ENCODE measurements at places on chromosomes 5 and 9.

GRCh38 chr5:1056611-1057484 is 48.2 kb downstream of the NKD2 start:
- no peak for DNase-seq

GRCh38 chr5:19175776-19176570 is 812.0 kb downstream of the CDH18 start:
- no peak for DNase-seq

- DNase-seq = no peak
Measured at GRCh38 chr9:132008184-132008803, 71.4 kb downstream of the MED27 start.

DNA sequence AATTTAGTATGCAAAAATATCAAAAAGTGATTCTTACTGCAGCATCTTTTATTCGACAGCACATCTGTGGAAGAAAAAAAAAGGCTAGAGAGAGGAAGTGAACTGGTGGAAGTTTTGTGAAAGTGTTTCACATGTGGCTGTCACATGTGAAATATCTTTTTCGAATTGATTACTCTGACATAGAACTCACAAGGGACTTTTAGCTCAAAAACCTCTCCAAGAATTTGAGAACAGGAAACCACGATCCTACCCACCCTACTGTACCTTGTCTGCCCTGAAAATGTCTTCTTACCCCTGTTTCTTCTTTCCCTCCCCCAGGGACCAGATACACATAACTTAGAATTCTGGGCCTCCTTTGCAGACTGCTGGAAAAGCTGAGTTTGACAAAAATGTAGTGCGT is 106.5 kb upstream of the PRRC1 start:
- DNase-seq = no peak

GRCh38 chr5:102762562-102763227 is 7.6 kb downstream of the PAM start:
- DNase-seq = no peak

DNA sequence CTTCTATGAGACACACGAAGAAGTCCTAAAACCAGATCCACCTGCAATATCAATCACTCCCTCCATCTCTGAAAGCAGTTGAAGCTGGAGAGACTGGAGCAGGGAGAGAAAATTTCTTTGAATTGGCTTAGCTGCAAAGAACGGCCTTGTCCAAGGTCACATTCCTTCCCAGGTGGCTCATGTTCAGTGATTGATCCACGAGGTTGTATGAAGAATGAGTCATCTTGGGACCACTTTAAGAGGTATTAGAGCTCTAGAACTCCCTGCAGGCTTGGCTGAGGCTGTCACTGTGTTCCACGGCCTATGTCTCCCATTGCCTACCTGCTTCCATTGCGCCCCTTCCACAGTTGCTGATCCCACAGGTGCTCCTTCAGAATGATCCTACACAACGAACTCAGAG is 68.2 kb downstream of the HMHB1 start:
- no peak for DNase-seq

DNA sequence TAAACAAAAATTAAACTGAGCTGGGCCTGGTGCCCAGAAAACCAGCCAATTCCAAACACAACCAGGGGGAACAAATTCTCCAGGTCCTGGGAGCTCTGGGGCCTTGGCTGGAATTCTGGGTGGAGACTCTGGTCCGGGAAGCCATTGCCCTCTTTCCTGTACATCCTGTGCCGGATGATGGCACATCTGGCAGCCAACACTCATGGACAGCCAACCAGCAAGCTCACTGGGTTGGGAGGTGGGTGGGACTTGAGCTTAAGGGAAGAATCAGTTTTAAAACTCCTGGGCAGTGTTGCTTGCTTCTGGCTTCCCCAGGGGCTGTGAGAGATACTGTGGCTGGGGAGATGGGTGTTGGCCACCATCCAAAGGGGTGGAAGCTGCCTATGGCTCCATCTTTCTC is 56.1 kb downstream of the PCDH1 start:
- no peak for DNase-seq

DNA sequence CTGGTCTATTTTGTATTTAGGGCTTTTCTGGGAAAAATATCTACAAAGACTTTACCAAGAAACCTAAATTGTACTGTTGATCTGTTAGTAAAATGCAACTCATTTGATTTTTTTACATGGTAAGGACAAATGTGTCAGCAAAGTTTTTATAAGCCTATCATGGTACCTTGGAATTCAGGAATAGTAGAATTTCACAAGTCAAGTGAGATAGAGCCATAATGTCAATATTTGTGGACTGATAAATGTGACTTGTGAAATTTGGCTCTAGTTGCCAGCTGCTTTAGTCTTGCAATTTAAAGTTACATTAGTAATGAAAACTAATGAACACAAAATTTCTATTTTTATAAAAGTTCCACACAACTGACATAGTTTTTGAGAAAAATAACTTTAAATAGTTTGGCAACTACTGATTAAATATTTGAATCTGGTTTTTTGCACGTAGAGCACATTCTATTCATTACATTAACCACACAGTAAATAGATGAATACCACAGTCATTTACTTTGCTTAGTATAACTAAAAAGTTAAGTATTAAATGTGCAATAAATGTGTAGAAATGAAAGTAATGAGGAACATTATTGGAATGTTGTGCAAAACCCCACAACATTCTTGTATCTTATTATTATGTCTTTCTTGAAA is 41.2 kb upstream of the RIOK2 start:
- no peak for DNase-seq

- DNase-seq = no peak
Measured at GRCh38 chr5:126552614-126553013, 42.4 kb downstream of the ALDH7A1 start.

- DNase-seq = peak; percentile 10
Measured at GRCh38 chr9:131799177-131799823, 59.4 kb upstream of the RAPGEF1 start.

GRCh38 chr5:147547730-147548129 is 37.9 kb upstream of the DPYSL3 start:
- no peak for DNase-seq

DNA sequence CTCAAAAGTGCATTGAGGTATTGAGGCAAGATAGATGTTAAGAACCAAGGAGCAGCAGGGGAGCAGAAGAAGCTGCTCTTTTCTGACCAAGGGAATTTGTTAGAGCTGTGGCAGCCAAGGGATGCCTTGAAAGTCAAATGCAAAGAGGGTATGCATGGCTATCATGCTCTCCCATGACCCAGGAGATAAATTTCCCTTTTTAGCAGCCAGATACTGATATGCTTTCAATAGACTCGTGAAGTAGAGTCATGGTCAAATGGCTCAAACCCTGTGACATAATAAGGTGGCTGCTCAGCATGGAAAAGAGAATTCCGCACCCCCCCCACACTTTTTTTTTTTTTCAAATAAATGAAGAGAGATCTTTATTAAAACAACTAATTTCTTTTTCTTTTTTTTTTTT is 180.9 kb upstream of the ACTBL2 start:
- no peak for DNase-seq

DNA sequence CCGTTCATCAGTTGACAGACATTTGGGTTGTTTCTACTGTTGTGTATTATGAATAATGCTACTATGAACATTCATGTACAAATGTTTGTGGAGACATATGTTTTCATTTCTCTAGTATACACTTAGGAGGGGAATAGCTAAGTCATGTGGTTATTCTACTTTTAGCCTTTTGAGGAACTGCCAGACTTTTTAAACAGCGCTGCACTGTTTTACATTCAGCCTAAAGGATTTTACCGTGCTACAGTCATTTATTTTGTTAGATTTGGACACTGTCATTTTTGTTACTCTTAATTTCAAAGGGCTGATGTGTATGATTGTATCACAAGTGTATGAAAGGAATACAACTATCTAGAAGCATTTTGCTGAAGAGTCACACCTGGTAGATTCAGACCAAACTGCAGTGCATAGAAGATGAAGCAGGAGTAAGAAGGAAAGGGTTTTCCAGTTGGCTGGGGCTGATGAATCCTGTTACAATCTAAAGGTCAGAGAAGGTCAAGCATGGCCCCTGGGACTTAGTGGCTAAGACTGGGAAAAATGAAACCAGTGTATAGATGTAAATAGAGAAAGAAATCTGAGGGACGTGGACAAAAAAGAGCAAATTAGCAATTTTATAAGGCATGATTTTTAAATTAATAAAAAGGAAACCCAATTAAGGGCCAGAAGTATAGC is 509.7 kb downstream of the PSAT1 start:
- no peak for DNase-seq

- no peak for DNase-seq
Measured at GRCh38 chr5:133203317-133204305, 151.8 kb downstream of the HSPA4 start.

GRCh38 chr9:135080286-135081263 is 6.9 kb upstream of the OLFM1 start:
- no peak for DNase-seq

DNA sequence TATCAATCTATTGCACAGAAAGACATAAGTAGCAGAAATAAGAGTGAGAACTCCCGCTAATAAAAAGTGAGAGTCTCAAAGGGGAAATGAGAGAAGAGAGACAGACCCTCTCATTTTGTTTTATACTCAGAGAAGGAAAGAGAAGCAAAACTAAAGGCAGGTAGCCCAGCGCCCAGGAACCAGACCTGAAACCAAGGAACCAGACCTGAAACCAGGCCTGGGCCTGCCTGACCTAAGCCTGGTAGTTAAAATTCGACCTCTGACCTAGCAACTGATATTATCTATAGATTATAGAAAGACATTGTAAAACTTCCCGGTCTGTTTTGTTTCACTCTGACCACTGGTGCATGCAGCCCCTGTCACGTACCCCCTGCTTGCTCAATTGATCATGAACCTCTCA is 134.5 kb upstream of the SEMA6A start:
- no peak for DNase-seq

GRCh38 chr5:1776831-1777230 is 22.8 kb downstream of the MRPL36 start:
- no peak for DNase-seq

- no peak for DNase-seq
Measured at GRCh38 chr9:131580358-131580757, 35.0 kb downstream of the PRRT1B start.

DNA sequence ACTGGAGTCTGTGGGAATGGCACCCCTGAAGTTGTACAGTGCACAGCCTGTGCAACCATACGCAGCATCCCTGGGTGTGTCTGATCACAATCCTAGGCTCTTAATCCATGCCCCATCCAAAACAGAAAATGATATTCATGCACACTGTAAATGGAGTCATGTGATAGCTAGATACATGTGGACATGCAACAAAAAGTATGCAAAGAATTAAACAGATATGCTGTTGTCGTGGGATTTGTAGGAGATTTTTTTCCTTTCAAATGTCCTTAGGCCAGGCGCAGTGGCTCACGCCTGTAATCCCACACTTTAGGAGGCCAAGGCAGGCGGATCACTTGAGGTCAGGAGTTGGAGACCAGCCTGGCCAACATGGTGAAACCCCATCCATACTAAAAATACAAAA is 36.1 kb downstream of the PRRX2 start:
- no peak for DNase-seq

DNA sequence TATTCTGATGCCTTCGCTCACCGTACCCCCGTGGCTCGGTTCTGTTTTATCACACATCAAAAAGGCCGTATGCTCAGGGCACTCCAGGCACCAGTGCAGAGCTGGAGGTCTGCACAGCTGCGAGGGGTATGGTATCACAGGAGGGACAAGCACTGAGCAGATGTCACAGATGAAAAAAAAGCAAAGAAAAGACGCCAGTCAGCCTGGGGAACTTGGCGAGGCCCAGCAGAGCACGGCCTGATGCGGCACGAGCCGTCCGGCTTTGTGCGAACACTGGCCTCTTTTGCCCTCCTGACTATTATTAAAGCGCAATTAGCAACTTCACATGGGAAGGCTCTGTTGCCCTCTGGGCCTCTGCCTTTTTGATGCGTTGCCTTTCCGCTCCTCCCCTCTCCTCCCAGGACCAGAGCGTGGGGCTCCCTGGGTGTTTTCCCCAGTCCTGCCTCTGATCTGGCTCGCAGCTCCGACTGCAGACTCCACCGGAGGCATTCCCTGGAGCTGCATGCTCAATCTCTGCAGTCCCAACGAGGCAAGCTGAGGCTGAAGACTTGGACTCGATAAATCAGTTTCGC is 44.4 kb downstream of the AK8 start:
- no peak for DNase-seq

DNA sequence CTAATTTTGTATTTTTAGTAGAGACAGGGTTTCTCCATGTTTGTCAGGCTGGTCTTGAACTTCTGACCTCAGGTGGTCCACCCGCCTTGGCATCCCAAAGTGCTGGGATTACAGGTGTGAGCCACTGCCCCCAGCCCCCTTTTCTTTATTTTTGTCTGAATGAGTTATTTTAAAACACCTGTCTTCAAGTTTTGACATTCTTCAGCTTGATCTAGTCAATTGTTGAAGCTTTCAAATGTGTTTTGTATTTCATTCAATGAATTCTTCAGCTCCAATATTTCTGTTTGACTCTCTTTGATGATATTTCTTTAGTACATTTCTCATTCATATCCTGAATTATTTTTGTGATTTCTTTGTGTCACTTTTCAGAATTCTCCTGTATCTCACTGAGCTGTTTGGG is 486.2 kb downstream of the DMAC1 start:
- no peak for DNase-seq

- DNase-seq = no peak
Measured at GRCh38 chr9:96554326-96554725, 65.3 kb downstream of the CDC14B start.

- DNase-seq = no peak
Measured at GRCh38 chr5:150160448-150161081, 4.9 kb upstream of the PDGFRB start.

Data from substantia nigra (tissue), 51 donors.